ENCODE measurements at places on chromosomes 4 and X.
A peak's percentile ranks its signal among the peaks of the same experiment; 100 is the strongest.

- DNase-seq: no peak
These were observed 95.8 kb downstream of the MGST2 start for GRCh38 chr4:139761461-139761860.

- peak; percentile 36 for DNase-seq
These were observed 956 bp downstream of the TAPT1 start for GRCh38 chr4:16225167-16225862.

DNA sequence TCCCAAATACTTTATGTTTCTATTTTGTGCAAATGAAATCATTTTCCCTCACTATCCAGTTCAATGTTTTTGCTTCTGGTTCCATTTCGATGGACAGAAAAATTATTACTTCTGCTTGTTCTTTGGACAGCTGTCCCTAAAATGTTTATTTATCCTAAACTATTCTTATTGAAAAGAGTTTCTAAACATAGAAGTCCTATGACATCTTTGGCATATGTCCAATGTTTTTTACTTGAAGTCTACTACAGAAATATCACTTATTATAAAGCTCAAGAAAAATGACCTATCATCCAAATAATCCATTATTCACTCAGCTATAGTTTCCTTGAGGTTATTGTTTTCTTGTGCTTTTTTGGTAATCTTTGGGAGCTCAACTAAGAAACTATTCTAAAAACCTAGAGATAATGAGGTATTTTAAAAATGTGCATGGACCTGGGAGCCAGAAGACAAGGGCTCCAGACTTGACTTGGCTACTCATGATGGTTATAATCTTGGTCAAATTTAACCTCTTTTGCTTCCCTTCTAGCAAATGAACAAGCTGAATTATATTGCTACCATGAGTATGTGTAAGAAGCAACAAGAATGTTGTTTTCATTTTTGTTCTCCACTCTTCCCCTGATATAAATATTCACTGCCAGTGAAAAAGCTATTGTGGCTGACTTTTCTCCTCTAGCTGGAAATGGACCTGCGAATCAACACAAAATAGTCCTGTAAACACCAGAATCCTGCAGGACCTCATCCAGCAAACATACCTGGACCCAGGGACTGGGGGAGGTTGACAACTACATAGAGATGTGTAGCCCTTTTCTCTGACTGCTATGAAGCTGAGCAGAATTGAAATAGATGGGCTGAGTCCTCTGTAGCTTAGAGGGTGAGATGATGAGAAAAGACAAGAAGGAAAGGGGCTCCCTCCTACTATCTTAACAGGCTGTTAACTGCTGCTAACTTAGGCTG lies 137.4 kb downstream of the FRYL start:
- DNase-seq: peak; percentile 42

DNA sequence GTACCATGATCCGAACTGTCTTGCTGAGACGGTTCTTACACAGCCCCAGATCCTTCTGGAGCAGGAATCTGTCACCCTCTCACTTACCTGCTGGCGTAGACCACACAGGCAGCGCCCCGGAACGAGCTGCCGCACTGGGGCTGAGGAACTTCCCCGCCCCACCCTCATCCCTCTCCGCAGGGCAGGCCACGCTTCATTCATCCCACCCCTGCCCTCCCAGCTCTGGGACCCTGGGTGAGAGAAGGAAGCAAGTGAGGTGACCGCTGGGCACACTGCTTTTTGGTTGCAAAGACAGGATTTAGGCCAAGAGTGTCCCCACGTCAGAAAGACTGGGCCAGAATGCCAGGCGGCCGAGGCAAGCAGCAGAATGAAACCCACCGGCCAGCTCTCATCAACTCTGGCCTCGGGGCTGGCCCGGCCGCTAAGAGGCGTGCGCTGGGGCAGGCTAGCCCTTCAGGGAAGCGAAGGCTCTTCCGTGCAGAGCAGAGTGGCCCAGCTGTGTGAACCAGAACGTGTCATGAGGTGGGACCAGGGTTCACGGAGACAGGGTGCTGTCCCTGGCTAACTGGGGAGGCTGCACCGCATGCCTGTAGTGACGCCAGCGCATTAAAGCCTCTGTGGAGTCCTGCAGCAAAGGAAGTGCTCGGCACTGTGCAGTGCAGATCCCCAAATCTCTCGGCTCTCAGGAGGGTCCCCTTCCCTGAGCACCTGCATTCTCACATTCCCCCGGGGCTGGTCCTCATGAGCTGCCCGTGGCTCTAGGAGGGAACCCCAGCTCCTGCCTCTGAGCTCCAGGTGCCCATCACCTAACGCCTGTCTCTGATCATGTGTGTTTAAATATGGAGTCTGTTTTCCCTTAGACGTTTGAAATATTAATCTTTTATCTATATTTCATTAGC lies 6.4 kb downstream of the LRPAP1 start:
- DNase-seq: no peak

GRCh38 chr4:154035341-154035740 lies 246.5 kb upstream of the SFRP2 start:
- DNase-seq: no peak

DNA sequence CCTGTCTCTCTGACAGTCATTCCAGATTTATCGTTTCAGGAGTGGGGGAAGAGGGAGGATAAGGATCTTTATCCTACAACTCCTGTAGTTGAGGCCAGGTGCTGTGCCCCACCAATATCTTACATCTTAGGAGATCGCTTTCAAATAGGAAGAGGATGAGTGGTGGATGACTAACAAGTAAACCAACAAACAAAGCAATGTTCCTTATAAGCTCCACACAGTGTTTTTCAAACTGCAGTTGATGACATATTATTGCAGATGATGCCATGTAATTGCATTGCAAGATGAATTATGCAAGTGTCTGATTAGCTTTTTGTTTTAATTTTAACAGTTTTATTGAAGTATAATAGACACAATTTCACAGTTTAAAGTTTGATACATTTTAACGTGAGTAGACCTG lies 35.8 kb upstream of the TMEM164 start:
- no peak for DNase-seq

GRCh38 chr4:169952236-169953002 lies 73.8 kb downstream of the MFAP3L start:
- no peak for DNase-seq

DNA sequence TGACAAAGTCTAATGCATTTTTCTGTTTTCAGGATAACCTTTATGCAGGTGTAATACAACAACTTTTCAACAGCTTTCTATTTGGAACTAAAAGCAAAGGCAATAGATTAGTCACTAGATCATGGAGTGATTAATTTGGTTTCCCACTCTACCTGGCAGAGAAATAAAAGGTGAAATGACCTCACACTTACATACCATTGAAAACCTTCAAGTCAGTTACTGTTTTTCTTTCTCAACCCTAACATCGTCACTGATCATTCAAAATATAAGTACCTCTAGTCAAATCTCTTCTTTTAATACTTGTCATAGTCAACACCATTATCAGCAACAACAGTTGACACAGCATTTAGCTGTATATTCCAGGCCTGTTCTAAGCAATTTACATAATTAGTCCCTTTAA lies 85.1 kb upstream of the ZCCHC13 start:
- DNase-seq: no peak

GRCh38 chr4:142846729-142847596 lies 862 bp upstream of the INPP4B start:
- DNase-seq: peak; percentile 14

GRCh38 chrX:109155161-109155560 lies 326.7 kb downstream of the GUCY2F start:
- no peak for DNase-seq

DNA sequence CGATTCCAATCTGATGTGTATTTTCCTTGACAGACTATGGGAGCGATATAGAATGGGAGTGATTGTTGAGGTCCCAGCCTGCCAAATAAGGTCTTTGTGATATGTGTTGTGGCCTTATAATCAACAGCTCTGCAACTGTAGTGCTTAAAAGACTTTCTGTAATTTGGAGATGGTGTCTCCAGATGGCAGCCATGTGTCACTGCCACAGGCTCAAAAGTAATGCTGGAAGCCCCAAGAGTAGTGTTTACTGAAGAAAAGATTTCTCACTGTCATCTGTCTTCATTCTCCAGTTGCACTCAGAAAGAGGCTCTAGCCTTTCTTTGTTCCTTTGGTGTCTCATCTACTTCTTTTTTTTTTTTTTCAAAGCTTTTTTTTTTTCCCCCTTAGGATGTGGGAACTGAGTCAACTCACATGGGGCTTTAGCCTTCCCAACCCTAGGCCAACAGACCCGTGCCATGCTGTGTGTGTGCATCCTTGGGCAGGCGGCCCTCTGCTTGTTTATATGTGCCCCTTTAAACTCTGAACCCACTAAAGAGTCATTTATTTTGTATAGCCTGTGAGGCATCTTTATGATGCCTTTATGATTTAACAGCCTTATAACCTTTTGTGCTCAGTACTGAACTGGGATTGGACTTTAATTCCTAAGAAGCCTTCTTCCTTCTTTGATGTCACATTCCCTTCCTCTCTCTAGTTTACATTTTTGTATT lies 15.6 kb downstream of the SRPX2 start:
- no peak for DNase-seq

DNA sequence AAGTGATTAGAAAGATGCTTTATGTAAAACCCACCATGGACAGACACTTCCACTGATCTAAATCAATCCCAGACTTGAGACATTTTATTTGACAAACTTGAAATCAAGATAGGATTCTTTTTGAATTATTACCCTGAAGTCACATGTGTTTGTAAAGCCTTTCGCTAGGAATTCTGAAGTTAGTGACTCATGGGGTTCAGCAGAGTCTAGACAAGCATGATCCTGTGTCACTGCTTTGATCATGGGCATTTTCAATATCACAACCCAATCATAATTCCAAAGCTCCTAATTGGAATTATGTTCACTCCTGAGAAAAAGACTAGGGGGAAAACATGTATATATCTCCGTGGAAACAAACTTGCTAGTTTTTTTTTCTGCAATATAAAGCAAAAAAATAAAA lies 67.5 kb upstream of the BMP3 start:
- peak; percentile 6 for DNase-seq

GRCh38 chr4:143351774-143352451 lies 15.2 kb downstream of the GAB1 start:
- peak; percentile 24 for DNase-seq

DNA sequence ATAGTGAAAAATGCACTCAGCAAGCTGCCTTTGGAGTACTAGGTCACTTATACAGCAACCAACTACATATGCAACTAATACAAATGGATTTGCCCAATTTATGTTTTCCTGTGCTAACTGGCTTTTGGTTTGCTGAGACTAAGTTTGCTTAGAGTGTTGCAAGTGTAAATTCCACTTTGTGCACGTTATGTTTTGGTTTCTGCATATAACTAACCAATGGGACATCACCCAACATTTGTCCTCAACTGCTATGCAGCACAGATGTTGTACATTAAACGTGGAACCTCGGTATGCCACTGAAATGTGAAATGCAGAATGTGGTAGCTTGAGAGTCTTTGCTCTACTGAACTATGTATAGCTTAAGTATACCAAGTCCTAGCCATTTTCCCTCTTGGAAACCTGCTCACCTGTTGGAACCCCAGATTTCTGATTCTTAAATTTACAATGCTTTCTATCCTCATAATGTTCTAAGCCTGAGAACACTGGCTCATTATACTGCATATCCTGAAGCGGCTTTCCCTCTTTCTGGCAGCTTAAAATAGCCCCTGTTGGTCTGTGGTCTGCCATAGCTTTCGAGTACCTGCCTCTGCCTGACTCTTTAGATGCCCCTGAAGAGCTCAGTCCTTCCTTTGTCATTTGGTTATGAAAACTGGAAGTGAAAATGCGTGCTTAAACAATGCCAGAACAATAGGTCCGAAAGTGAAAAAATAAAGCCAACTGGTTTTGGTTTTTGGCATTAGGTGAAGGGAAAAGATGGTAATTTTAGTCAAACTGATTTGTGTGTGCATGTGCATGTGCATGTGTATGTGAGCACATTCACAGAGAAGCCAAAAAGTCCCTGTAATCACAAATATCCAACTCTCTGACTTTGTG lies 158.0 kb downstream of the SH2D1A start:
- no peak for DNase-seq

DNA sequence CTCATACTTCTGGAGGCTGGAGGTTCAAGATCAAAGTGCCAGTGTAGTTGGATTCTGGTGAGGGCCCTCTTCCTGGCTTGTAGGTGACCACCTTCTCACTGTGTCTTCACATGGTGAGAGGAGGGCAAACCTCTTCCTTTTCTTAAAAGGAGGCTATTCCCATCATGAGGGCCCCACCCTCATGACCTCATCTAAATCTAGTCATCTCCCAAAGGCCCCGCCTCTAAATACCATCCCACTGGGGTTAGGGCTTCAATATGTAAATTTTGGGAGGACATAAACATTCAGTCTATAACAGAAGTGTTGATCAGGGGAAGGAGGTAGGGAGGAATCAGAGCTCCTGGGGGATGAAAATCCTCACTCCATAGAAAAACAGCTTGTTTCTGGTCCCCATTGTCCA lies 60.8 kb upstream of the DIPK2B start:
- no peak for DNase-seq

DNA sequence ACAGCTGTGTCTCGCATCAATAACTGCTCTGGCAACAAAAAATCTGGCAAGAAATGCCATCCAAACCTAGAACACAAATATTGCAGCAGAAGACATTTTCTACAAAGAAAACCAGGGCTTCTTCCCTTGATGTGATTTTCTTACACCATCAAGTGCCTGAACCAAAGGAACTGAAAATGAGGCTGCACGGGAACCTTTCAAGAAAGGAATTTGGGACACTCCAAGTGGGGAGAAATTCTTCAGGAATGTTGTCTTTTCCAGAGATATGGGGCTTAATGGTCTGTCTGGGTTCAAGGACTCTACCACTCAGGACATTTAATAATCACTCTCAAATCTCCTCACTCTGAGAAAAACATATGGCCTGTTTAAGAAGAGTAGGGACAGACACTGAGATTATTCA lies 57.6 kb downstream of the PRDM5 start:
- DNase-seq: no peak

- DNase-seq: no peak
These were observed 13.8 kb downstream of the CENPC start for GRCh38 chr4:67531379-67531962.

GRCh38 chr4:68271851-68272357 lies 26.4 kb upstream of the TMPRSS11B start:
- peak; percentile 84 for DNase-seq

GRCh38 chr4:87497159-87497558 lies 32.0 kb downstream of the SPARCL1 start:
- no peak for DNase-seq

DNA sequence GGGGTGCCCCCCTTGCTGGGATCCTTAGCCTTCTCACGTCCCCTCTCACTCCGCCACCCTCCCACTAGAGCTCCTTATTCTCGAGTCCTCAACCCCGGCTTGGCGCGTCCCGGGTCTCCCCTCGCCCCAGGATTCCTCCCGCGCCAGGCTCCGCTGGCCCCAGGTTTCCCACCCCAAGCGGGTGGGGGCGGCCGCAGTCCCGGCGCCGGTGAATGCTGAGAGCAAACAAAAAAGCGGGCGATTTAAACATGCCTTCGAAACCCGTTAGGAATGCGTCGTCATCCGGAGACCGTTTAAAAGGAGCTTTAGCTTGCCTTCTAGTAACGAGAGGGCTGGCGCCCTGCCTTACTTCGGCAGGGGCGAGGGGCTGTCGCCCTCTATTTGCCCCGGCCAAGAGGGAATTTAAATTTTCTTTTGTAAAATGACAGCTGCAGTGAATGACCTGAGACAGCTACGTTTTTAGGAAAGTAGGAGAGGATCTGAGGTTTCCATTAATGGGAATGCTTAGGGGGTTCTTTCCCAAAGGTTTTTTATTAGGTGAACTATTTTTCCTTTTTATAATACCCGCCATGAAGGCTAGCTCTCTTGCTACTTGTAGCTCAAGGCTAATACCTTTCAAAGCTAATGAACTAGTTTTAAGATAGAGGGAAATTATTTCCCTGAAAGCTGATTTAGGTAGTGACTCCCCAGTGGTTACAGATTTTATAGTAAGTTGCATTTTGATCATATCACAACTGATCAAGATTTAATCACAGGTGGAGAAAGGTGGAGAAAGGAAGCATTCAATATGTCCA lies 3.1 kb downstream of the JADE1 start:
- peak; percentile 81 for DNase-seq

GRCh38 chr4:150415213-150415612 lies 166.7 kb upstream of the MAB21L2 start:
- DNase-seq: no peak

All from astrocyte of the spinal cord (primary cell).